Activated naive CD4-positive, alpha-beta T cell treated with anti-CD3 and anti-CD28 coated beads for 36 hours (primary cell): ENCODE measurements at places on chromosomes 11 and 22. TPM values are rescaled to one million over a fixed set of nuclear protein-coding genes. Genes with fewer than 3 reads are reported as not detected.

GRCh38 chr22:24429411-24430365 lies 2.3 kb downstream of the ADORA2A start:
- H3K4me3 ChIP-seq: peak overlapping the region; percentile 84
- H3K4me1 ChIP-seq: peaks cover 76% of the 10 kb centered on the region
- H3K36me3 ChIP-seq: peaks cover 17% of the 10 kb centered on the region
- peak; percentile 93 for DNase-seq

- no peak overlapping the region for H3K4me3 ChIP-seq
- H3K4me1 ChIP-seq: no peaks in the 10 kb centered on the region
- H3K27ac ChIP-seq: no peak overlapping the region
- peaks cover 2% of the 10 kb centered on the region for H3K27me3 ChIP-seq
- H3K36me3 ChIP-seq: no peaks in the 10 kb centered on the region
- DNase-seq: no peak
These were observed 181.7 kb upstream of the CCDC90B start for GRCh38 chr11:83467837-83468236.

DNA sequence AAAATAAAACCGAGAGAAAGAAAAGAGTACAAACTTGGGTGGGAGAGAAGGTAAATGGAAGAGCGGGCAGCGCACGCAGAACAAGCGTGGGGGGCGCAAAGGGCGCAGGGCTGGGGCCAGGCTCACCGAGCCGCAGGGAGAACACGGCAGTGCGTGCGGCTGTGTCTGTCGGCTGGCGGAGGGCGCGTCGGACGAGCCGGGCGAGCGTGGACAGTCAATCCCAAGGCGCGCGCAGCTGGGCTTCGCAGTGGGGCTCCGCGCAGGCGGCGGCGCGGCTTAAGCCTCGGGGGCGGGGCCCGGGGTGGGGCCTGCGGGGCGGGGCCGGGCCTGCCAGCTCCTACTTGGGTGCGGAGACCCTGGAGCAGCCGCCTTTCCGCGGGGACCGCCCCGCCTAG lies at the start of gene UCP2:
UCP2 (minus strand) TSS at position 249 of the 395 bp plus-strand sequence. CDS start 4,465 bp downstream, outside the sequence.
- H3K36me3 ChIP-seq: peaks cover 42% of the 10 kb centered on the region
- DNase-seq: peak; percentile 85
- peak within 1 kb of the TSS; percentile 98 for H3K4me3 ChIP-seq
- no peaks in the 10 kb centered on the region for H3K27me3 ChIP-seq

DNA sequence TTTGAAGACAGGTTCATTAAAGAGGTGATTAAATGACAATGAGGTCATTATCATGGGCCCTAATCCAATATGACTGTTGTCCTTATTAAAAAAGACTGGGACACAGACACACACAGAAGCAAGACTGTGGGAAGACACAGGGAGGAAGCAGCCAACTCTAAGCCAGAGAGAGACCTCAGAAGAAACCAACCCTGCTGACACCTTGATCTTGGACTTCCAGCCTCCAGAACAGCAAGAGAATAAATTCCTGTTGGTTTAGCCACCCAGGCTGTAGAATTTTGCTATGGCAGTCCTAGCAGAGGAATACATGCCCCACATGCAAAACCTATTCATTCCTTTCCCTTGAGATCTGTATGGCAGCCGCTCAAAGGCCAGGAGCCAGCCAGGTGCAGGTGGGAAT lies 35.6 kb upstream of the CACNG2 start:
- DNase-seq: no peak
- no peaks in the 10 kb centered on the region for H3K36me3 ChIP-seq
- H3K27me3 ChIP-seq: peaks cover 15% of the 10 kb centered on the region
- H3K27ac ChIP-seq: no peak overlapping the region

Gene APOA4
- not detected for total RNA-seq

Gene PTPN5
- total RNA-seq: not detected

Gene TECTA
- 0.07 TPM for total RNA-seq
